AG10803 (cell line): ENCODE measurements at places on chromosomes 5 and 9.
A peak's percentile ranks its signal among the peaks of the same experiment; 100 is the strongest.

DNA sequence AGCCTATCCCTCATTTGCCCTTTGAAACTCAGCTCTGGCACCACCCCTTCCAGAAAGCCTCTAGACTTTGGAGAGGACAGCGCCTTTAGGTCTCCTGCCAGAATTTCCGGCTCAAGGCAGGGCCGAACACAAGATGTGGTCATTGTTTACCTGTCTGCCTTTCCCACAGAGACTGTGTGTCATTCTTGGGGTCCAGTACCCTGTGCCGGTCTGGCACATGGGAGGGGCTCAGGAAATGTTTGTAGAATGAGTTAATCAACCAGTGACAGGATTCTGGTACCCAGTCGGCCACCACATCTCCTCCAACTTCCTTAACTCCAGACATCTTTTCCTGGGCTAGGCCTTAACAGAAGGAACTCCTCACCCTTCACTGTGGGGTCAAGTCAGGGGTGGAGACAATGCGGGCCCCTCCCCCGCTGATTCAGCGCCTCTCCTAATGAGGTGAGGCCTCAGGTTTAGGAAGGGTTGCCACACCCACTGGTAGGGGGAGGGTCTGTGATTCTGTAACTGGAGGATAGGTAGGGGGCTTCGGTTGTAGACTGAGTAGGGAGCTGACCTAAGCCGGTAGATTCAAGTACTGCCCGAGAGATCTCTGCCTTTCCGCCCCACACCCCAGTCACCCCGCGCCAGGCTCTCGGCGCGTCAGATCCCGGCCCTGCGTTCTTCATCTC lies 29.3 kb downstream of the PCDH1 start:
- peak; percentile 38 for DNase-seq

GRCh38 chr5:94326586-94326985 lies 291.8 kb downstream of the KIAA0825 start:
- peak; percentile 6 for DNase-seq

DNA sequence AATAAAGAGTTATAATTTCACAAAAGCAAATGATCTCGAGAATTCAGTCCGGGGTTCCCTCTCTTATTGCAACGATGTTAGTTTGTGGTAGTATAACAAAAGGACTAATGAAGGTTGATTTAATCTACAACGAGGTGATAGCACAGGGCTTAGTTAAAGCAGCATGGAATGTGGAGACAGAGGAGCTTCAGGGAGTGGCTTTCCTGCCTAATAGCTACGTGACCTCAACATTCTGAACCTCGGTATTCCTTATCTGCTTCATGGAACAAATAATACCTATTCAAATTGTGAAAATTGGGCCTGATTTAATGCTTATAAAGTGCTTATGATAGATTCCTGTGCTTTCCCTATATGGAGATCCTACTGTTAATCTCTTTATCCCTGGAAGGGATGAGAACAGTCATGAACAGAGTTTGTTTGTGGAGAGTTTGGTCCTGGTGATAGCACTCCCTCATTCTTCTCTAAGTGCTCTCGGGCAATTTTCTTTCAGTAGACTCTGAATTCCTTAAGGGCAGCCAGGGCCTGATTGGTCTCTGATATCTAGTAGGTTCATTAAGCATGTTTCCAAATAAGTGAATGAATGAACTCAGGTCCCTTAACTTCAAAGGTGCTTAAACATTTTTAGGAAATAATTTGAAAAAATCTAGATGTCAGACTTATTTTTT lies 104.1 kb upstream of the TUT7 start:
- no peak for DNase-seq

- no peak for DNase-seq
Measured at GRCh38 chr9:6787793-6788161, 30.0 kb downstream of the KDM4C start.

DNA sequence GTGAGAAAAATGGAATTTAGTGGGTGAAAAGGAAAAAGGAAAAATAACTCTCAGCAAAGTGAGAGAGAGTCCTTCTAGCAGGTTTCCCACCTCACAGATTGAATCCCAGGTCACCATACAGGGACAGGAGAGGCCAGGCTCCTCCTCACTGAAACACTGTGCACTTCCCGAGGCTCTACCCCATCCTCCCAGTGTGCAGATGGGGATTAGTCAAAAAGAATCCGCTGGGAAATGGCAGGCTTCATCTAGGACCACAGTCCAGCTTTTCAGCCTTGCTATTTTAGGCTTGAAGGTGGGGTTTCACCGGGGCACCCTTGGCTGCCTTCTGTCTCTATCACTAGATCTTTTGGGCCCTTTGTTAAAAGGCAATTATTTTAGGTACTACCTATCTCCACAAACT lies 47.8 kb downstream of the YIPF5 start:
- no peak for DNase-seq

DNA sequence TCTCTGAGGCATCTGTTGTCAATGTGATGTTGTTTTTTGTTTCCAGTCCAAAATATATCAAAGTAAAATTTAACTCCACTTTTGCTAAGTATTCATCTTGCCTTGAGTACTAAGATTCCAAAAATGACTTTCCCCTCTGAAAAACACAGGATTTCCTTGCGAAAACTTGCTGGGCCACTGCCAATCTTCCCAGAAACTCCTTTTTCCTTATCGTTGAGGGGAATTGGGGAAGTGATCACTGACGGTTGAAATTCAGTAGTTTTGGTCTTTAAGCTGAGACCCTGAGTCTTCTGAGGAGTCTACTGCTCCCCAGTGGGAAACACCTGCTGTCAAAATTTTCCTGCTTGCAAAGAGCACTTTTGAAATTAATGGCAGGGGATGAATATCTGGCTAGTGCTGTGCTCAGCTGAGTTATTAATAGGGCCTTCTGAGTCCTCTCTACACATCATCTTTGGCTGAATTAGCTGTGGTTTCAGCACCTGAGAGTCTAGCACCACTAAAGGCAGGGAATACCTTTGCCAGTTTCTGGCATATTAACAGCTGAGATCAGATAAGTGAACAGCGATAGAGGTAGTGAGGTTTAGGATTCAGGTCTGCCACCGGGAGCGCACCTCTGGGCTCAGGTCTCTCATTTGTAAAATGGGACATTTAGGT lies 18.0 kb downstream of the TLR4 start:
- DNase-seq: no peak

DNA sequence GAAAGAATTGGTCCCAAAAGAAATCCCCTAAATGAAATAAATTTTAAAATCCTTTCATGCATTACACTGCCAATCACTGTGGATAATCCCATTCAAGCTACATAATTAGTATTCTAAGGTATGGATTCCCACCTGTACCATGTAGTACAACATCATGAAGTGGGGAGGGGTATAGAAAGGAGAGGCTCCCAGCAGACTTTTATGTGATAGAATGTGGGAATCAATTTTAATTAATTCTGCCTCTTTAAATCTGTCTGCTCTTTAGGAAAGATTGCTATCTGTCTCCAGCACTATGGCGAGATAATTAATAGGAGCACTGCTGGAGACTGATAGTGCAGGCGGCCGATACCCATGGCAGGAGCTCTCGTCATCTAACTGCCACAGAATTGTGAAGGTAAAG lies 95.4 kb downstream of the CDH12 start:
- DNase-seq: no peak

DNA sequence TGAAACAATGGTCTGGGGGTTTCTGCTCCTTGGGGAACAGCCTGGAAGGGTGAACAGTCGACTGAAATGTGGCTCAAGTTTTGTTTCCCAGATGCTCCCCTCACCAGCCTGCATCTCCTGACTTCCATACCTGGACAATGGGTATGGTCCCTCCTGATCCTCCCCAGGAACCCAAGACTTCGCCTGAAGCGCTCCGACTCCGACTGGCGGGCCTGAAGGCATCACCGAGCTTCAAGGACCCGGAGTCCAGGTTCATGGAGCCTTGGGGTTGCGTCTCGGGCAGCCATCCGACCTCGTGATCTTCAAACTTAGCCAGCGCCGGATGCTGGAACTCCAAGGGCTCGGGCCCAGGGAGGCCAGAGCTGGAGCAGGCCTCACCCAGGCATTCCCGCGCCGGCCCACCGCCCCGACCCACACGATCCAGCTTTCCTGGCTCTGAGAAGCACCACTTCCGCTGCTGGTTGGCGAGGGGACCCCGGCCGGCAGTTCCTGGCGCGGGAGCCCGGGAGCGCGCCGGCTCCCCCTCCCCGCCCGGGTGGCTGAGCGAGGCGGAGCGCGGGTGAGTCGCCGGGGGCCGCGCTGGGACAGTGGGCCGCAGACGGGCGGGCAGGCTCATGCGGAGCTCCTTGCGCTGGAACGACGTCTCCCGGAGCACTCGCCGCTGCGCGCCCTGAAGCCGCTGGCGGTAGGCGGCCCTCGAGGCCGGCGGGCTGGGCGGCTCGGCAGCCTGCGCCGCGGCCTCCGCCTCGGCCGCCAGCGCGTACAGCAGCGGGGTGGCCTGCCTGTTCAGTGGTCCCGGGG lies 5.2 kb downstream of the SHROOM1 start:
- DNase-seq: no peak

GRCh38 chr9:132164604-132165362 lies 2.9 kb downstream of the NTNG2 start:
- DNase-seq: peak; percentile 55

DNA sequence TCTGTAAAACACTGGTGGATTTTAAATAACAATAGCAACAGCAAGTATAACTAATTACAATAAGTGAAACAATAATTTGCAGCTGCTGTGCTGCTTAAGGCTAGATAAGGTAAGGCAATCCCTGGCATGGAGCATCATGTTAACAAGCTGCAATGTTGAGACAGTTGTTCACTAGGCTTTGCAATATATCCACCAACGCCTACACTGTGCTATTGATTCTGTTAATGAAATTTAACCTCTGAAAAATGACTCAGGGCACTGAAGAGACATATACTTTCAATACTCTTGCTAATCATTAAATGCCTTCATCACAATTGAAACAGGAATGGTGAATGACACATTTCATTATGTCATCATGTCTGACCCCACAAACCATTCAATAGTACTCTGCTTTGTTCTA lies 255.0 kb downstream of the EFNA5 start:
- no peak for DNase-seq

DNA sequence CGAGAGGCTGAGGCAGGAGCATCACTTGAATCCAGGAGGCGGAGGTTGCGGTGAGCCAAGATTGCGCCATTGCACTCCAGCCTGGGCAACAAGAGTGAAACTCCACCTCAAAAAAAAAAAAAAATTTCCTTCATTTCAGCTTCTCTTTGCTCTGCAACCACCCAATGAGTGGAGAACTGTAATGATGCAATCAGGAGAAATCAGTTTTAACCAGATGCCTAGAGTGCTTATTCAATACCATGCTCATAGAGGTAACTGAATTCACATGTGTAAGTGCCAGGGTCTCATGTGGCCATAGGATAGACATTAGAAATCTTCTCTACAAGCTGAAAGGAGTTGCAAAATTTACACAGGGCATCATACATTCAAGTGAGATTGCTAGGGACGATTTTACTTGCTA lies 70.6 kb downstream of the HMHB1 start:
- DNase-seq: peak; percentile 77

DNA sequence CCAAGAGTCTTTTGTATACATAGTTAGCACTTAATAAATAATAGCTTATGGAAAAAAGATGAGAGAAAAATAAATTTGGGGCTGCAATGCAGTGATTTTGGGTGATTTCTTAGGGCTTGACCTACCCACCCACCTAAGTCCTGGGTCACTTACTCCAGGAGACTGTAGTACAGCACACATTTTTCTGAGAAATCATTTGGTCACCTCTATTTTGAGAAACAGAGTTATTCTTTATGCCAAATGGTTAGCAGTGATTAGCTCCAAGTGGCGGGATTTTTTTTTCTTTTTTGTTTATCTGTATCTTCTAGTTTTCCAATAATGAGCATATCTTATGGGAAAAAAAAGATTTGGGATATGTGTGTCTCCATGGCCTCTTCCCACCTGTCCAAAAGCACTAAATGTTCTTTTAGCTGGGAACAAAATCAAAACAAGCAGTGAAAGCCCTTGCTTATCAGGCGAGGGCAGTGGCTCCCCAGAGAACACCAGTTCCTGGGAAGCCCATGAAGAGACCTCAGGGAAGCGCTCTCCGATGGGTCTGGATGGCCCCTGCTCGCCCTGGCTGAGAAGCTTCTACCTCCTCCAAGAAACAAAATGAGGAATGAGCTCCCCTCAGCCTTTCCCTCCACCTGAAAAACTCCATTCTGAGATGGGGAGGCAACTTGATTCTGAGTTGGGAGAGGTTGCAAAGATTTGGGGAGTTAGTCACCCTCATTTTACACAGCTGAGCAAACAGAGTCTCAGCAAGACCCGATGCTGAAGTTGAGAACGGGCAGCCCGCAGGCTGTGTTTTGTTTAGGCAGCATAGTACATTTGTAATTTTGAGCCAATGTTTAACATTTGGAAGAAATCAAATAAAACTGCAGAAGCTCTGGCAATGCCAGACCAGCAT lies 69.9 kb downstream of the CYFIP2 start:
- peak; percentile 76 for DNase-seq

DNA sequence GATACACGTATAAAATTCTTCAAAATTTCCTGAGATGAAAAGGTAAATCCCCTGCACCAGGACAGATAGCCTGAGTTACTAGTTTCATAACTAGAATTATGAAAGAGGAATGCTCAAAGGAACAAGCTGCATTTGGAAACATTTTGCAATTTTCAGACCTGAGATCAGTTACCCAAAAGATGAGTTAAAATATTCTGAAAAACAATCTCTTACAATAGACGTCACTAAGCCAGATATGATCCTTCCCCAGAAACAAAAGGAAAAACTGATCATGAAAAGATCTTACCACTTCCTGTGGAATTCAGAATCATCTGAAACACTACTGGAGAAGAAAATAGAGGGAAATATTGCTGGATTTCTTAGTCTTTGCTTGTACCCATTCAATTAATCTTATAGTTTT lies 204.7 kb downstream of the ARRDC3 start:
- peak; percentile 78 for DNase-seq

- no peak for DNase-seq
Measured at GRCh38 chr5:125286271-125286670, 539.8 kb upstream of the ZNF608 start.

DNA sequence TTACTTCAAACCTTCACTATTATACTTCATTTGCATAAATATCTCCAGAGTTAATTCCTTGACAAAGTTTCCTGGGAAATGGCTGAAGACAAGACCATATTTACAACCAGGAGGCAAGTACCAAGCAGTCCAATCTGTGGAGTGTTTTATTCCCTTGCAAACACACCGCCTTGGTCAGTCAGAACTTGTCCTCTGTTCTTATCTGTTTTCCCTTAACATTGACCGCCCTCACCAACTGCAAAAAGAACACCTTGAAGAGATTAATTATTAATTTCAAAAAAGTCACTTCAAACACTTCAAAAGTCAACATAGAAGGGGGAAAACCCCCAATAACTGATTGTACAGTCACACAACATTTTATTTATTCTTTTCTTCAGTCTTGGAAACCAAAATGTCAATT lies 269.0 kb upstream of the RGMB start:
- no peak for DNase-seq

GRCh38 chr9:104028827-104029226 lies 65.3 kb upstream of the SMC2 start:
- no peak for DNase-seq

DNA sequence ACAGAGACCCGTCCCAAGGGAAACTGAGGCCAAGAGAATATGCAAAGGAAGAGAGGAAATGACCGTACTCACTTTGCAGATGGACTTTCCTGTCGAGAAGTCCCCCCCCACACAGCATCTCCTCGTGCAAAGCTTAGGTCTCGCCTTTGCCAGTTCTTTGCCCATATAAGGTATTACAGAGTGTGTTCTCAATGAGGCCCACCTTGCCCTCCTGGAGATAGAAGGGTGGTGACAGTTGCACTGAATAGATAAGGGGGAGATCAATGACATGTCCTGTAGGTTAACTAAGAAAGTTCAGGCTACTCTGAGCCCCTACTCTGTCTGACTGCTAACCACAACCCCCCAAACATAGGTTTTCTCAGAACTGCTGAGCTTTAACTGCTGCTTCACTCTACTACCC lies 68.2 kb upstream of the SPTLC1 start:
- no peak for DNase-seq
